ENCODE measurements at places on chromosomes 3 and 15. TPM values are rescaled to one million over a fixed set of nuclear protein-coding genes. Genes with fewer than 3 reads are reported as not detected.

ZNF660 gene
- total RNA-seq, result 2.5 TPM

CSTA gene
- 2.6 TPM for total RNA-seq

CLDN18 gene
- under 0.01 TPM for total RNA-seq

ASB14 gene
- total RNA-seq, result not detected

RTP3 gene
- not detected for total RNA-seq

IL12A gene
- total RNA-seq, result 7.4 TPM

TP63 gene
- under 0.01 TPM for total RNA-seq

CHCHD4 gene
- total RNA-seq, result 9.4 TPM

RPUSD3 gene
- total RNA-seq, result 39.3 TPM

FSTL1 gene
- 752 TPM for total RNA-seq

TFRC gene
- 149 TPM for total RNA-seq

LRRIQ4 gene
- not detected for total RNA-seq

IQCF5 gene
- total RNA-seq, result not detected

FBXL22 gene
- total RNA-seq, result 0.15 TPM

KLHL6 gene
- total RNA-seq, result not detected
